ENCODE measurements at places on chromosomes 3 and 15.

GRCh38 chr3:135017003-135017893, 222.2 kb downstream of the EPHB1 start:
- no peak for DNase-seq

GRCh38 chr3:129598484-129598883, 8.0 kb downstream of the PLXND1 start:
- DNase-seq, result no peak

GRCh38 chr3:12235691-12236090, 53.2 kb upstream of the PPARG start:
- no peak for DNase-seq

DNA sequence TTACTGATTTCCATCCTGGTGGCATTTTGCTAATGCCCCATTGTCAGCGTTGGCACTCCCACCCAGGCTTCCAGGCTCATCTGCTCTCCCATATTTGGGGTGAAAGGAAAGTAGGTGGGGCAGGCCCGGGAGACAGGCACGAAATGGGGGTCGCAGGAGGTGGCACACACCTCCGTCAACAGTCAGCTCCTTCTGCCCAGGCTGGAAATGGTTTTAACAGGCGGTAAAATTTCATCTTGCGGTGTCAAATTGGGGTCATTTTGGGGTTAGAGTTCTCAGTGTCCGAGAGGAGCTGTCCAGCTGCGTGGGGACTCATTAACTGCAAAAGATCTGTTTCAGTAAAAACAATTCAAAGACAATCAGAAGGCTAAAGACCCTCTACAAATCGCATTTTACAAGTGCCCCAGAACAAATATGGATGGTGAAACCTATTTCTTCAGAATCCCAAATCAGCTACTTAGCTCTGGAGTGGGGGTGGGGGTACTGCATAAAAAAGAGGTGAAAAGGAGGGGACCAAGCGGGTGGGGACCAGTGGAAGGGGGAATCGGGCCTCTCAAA, 4.2 kb upstream of the MEIS2 start:
- DNase-seq, result no peak

DNA sequence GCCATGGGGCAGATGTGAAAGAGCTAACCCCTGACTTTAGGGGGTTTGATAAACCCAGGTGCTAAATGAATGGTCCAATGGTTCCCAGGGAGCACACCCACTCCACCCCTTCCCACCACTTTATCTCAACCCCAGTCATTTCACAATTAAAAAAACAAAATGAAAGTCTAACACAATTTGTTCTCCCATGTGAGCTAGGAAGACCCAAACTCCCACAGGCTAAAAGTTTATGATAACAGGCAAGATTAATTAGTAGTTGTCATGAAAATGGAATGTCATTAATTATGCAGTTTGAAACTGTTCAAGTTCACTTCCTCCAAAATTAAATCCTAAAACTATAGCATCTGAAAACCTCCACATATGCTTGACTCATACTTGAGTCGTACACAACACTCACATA, 63.3 kb upstream of the TPM1 start:
- no peak for DNase-seq

DNA sequence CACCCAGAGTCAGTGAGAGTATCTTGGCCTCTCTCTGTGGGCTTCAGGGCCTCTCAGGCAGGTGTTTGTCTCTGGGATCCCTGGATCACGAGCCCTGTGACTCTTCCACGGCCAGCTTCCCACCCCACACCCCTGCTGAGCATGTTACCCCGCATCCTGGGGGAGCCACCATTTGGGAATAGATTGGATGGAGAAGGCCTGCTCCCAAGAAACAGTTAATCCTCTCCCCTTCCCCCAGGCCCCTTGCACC, 15.5 kb upstream of the SRP14 start:
- no peak for DNase-seq

DNA sequence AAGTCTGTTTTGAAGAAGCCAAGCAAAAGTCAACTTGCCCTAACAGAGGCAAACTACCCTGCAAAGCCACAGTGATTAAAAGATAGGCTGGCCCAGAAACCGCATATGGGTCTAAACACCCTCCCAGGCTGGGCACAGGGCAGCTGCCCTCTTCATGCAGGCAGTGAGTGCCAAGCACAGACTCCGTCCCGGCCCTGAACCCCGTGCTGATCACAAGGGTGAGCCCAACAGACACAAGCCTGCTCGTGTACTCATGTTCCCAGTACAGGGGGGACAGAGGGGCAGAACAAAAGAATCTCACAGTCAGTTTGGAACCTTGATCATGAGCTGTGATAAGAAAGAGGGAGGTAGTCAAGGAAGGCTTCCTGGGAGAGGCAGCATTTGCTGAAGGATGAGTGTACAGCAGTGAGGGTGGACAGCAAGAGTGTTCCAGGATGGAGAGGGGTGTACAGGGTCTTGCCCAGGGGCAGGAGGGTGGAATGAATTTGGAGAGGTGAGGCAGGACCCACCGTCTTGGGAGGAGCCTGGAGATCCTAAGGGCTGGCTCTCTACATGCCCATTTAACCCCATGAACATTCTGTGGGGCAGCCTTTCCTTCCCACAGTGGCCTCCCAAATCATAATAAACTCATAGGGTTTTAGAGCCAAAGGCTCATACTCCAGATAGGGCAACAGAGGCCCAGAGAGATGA, 43.2 kb upstream of the PRR23E start:
- DNase-seq, result no peak

DNA sequence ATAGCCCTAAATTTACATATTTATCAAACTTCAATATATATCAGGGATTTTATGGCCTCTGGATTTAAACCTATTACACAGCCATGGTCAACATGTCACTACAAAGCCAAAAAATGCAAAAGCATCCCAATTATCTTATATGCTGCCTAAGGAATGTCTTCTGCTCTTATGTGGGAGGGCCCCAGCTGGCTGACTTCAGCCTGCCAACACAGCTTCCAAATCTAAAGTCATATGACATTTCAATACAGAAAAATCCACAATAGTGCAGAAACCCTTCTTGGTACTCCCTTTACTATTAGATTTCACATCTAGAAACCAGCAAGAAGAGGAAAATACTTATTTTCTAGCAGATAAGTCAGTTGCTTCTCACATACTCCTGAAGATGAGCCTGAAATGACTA, 6.4 kb downstream of the PFN2 start:
- no peak for DNase-seq

DNA sequence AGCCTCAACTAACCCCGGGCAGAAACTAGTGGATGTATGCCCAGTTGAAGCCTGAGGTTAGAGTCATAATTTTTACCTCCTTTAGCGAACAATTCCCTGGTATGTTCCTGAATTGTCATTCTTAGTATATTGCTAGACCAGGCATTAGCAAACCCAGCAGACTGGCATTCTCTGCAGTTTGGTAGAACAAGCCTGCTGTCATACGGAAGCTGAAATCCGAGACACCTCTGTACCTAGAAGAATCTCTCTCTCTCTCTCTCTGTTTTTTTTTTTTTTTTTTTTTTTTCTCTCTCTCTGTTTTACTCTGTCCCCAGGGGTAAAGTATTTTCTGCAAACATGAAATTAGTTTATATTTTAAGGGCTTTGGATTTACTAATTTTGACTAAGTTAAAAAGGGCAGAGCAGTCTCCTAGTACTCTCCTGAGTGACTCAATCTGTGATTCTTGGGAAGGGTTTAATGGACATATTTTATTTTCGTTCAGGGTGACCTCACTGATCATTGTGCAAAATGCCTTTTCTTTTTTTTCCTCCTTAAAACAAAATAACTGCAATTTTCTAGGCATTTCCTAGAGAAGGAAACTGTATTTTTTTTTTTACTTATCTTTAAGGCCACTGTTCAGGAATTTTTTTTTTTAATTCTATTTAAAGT, 133.6 kb upstream of the ICE2 start:
- no peak for DNase-seq

GRCh38 chr3:106206613-106207012, 337.8 kb upstream of the CBLB start:
- DNase-seq, result no peak

Data from activated CD4-positive, alpha-beta T cell treated with anti-CD3 and anti-CD28 coated beads for 1 hour (primary cell).